RCC 7860 (cell line): ENCODE measurements at places on chromosomes 1 and 21.

- no peak for DNase-seq
Observed at GRCh38 chr1:6448749-6449631, 17.0 kb downstream of the TNFRSF25 start.

- DNase-seq = no peak
Observed at GRCh38 chr1:210565306-210565705, 236.6 kb downstream of the HHAT start.

DNA sequence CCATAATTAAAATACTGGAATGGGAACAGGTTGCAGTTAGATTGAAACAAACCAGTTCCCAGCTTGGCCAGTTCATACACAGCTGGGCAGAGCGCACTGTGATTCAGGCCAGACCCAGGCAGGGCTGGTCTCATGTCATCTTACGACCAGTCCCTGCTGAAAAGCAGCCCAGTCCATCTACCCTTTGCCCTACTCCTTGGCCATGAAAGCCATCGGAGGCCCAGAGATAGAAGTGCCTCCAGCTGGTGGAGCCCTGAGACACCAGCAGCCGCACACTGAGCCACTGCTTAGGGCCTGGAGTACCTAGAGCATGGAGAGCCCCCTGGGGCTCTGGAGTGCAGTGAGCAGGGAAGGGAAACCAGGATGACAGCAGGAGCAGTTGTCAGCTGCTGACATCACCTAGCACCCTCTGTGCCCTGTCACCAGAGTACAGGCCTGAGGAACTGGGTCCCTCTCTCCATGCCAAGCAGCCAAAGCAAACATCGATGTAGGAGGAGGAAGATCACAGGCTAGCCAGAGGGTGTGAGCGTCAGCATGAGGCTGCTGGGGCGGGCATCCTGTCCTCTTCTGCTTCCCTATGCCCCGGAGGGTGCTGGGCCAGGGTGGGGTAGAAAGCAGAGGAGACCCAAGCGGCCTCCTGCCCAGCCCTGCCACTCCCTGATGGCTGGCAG is 34.2 kb upstream of the TMEM125 start:
- DNase-seq = no peak

- DNase-seq = no peak
Observed at GRCh38 chr1:159756397-159756796, 24.4 kb upstream of the DUSP23 start.

- no peak for DNase-seq
Observed at GRCh38 chr21:27719226-27719625, 752.3 kb upstream of the ADAMTS5 start.

- no peak for DNase-seq
Observed at GRCh38 chr1:10196976-10197375, 13.4 kb upstream of the KIF1B start.

DNA sequence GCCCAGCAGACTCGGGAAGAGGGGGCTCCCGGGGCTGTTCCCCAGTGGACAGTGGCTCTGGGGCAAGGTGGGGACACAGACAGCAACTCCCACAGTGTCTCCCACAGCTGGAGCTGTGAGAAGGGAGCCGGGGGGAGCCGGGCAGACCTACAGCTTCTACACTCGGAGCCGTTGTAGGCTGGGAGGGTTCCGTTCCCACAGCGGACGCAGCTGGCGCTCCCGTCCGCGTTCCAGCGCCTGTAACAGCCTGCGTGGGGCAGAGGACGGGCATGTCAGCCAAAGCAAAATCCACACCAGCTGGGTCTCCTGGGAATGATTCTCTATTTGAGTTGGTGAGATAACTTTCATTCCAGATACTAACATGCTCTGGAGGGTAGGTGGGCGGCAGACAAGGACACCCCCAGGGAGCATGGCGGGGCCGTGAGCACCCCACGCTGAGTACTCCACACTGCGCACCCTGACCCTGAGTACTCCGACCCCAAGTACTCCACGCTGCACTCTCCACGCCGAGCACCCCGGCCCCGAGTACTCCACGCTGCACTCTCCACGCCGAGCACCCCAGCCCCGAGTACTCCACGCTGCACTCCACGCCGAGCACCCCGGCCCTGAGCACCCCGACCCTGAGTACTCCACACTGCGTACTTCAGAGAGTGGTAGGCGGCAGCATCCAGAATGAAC is 13.4 kb upstream of the RNF223 start:
- no peak for DNase-seq

DNA sequence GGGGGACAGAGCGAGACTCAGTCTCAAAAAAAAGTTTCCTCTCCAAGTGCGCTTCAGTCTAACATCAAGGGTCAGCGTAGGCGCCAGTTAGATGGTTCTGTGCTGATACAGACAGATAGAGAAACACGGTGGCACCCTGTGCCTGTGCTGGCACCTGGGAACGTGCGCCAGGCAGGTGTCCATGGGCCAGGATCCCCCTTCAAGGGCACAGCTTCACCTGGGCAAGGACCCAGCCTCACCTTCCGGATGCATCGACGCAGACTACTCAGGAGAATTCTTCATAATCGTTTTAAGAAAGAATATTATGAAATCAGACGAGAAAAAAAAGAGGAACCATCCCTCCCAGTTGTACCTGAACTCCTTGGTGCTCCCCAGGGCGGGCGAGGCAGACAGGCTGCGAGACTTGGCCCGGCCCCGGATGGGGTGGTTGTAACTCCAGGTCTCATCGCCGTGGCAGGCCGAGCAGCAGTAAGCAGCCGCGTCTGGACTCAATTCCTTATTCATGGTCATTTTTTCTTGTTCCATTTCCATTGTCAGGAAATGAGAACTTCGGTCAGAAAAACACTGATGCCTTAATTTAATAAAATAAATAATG is 13.3 kb downstream of the NADK start:
- no peak for DNase-seq

DNA sequence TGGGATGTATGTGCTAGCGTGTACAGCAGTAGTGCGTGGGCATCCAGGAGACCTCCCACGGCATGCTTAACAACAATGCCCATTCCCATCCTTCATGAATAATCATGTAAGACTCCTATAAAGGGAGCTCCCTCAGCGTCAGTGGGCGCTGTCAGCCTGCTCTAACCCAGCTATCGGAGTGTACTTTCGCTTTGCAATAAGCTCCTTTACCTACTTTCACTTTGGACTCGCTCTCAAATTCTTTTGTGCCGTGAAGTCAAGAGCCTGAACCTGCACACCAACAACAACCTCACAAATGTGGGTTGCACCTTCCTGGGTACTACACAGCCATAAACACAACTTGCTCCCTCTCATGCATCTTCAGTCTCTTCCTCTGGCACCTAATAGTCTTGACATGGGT is 114.8 kb upstream of the PAXBP1 start:
- DNase-seq = no peak

DNA sequence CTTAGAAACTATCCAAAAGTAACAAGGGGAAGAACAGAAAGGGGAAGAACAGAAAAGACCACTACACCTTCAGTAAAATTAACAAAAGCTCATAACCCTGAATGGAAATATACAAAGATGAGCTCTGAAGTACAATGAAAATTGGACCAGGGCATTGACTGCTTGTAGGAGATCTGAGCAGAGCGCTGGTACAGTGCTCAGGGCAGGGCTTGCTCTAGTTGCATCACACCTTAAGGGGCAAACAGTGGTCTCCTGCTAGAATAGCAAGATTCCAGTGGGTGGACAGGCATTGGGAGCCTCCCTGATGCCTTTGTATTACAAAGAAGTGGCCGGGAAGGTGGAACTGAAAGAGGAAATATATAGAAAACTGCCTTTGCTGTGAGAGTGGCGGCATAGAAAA is 111.9 kb upstream of the RGS1 start:
- no peak for DNase-seq

DNA sequence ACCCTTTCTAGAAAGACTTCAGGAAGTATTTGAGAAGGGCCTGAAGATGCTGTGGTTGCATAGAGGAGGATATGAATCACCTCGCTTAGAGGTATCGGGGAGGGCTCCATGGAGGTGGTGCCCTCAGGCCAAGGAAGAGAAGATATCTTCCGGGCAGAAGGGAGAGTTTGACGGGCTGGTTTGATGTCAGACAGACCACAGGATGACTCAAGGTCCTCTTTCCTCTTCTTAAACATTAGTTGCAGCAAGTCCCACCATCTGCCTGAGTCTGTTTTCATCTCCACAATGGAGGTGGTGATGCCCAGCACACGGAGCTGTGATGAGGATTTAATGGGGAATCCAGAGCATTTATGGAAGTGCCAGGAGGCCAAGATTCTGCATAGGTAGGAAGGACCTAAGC is 25.1 kb upstream of the RUNX3 start:
- DNase-seq = peak; percentile 79

GRCh38 chr1:94832446-94832845 is 12.3 kb downstream of the SLC44A3 start:
- no peak for DNase-seq
